ENCODE measurements at places on chromosomes 2 and 18.
A peak's percentile ranks its signal among the peaks of the same experiment; 100 is the strongest.

DNA sequence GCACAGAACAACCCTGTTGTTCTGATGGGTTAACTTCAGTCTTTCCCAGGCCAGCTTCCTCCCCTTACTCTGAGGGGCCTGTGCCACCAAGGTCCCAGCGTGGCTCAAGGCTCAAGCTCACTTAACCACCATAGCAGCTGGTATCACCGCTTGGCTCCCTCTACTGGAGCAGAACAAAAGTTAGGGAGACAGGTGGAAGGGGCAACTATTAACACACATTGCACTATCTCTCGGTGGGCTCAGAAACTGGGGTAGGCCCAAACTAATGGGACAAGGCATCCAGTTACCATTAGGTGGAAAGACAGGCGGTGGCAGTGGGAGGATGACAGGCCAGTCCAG lies 88.7 kb upstream of the ATL2 start:
- no peak for DNase-seq

- DNase-seq: no peak
Measured at GRCh38 chr2:96197546-96198255, 10.9 kb downstream of the STARD7 start.

- DNase-seq: no peak
Measured at GRCh38 chr2:233342301-233342700, 12.0 kb upstream of the DGKD start.

- no peak for DNase-seq
Measured at GRCh38 chr2:200975672-200976071, 12.2 kb upstream of the ORC2 start.

DNA sequence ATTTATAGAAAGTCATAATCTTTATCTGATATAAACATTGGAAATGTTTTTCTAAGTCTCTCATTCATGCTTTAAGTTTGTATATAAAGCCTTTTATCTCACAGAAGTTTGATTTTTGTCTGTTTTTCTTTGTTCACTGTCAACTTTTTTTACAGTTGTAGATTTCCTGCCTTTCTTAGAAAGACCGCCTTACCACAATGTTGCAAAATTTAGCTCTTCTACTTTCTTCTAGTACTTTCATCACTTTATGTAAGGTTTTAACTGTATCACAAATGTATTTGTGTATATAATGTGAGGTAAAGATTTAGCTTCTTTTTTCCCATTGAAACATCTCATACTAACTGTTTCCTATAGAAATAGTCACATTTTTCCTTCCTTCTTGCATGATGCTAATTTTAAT lies 136.1 kb downstream of the DNAH6 start:
- DNase-seq: no peak

DNA sequence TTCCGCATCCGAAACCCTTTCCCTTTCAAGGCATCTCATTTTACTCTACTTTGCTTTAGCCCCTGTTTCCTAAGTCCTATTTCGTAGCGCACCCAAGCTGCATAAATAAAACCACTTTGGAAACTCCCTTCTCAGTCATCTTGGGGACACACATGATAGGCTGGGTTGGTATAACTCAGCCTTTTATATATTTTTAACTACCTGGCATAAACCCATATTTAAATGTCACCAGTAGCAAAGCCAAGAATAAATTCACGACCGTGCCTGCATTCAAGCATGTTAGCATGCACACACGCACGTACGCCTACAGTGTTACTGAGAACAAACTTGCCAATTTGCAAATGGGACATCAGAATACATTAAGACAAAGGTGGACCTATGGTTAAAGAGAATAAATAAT lies 564.7 kb upstream of the PIK3C3 start:
- DNase-seq: no peak

GRCh38 chr2:200735061-200735460 lies 76.6 kb upstream of the BZW1 start:
- peak; percentile 4 for DNase-seq

GRCh38 chr18:6595666-6596065 lies 133.8 kb upstream of the ARHGAP28 start:
- no peak for DNase-seq

GRCh38 chr2:138829326-138829919 lies 49.2 kb upstream of the NXPH2 start:
- DNase-seq: no peak

- DNase-seq: no peak
Measured at GRCh38 chr18:63480476-63480875, 3.7 kb downstream of the SERPINB5 start.

DNA sequence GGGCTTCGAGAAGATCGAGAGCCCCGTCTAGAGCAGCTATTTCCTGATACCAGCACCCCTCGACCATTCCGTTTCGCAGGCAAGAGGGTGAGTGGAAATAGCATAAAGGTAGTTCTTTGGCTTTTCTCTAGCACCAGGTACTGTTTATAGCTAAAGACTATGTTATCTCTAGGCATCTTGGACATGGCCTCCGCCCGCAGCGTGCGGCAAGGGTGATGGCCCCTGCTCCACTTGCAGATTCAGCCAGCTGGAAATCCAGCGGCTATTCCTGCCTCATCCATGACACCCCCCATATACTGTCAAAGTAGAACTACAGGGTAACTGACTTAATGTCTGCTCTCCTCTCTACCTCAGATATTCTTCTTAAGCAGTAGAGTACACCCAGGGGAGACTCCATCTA lies 3.3 kb downstream of the AGBL5 start:
- DNase-seq: no peak

GRCh38 chr18:28050545-28050944 lies 126.4 kb downstream of the CDH2 start:
- DNase-seq: no peak

DNA sequence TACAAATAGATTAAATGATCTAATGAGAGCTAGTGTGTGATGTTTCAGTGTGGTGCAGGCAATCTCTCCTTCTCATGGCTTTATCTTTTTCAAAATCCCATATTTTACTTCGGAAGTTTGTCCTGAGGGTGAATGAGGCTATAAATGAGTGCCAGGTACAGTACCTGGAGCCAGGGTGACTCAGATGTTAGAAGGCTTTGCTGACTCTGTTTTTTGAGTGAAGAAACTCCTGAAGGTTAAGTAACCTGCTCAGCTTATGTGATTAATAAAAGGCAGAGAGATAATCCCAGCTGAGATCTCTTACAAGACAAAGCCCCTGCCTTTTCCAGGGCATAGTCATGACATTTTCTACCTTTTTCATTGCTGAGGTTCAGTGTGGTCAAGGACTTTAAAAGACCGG lies 52.6 kb downstream of the MGAT5 start:
- DNase-seq: no peak
